Omental fat pad (tissue), 4 donors: ENCODE measurements at places on chromosomes 7 and 10. TPM values are rescaled to one million over a fixed set of nuclear protein-coding genes. Genes with fewer than 3 reads are reported as not detected.

- DNase-seq, result no peak
These were observed 120.7 kb downstream of the TES start for GRCh38 chr7:116331020-116331419.

GRCh38 chr7:73622909-73623797 lies 1.2 kb downstream of the MLXIPL start:
- DNase-seq, result no peak

GRCh38 chr10:1434912-1435692 lies 302.2 kb downstream of the ADARB2 start:
- no peak for DNase-seq

The PRR15 gene
- total RNA-seq, result 2.8 TPM

DNA sequence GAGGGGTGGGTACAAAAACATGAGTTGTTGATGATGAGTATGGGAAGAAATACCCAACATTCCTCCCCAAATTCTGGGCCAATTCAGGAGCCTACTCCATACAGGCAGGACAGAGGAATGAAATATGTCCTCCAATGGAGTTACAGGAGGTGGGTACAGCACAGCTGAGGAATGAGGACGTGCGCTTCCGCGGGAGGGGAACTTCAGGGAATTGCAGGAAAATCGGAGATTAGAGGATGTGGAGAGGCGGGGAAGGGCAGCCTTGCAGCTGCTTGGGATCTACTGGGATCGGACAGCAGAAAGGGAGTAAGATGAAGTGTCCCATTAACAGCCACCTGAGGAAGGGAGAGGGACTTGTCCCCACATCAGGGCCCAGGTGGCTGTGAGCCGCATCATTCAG lies 50.2 kb downstream of the PDIA4 start:
- DNase-seq, result no peak

The VIPR2 gene
- total RNA-seq, result 71.0 TPM
